ENCODE measurements at places on chromosomes 5 and 9.

DNA sequence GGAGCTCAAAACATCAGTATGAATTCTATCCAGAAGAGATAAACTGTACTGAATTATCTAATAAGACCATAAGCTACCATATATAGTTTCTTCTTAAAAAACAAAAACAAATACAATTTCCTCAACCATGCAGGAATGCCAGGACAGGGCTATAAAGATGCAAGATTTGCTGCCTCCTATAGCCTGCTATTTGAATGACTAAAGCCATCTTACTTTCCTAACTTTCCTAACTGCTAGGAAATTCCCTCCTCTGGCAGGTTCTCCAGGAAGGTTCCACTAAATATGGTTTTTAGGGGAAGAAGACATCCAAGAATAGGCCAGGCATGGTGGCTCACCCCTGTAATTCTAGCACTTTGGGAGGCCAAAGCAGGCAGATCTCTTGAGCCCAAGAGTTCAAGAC is 15.1 kb downstream of the KIF27 start:
- no peak for DNase-seq

DNA sequence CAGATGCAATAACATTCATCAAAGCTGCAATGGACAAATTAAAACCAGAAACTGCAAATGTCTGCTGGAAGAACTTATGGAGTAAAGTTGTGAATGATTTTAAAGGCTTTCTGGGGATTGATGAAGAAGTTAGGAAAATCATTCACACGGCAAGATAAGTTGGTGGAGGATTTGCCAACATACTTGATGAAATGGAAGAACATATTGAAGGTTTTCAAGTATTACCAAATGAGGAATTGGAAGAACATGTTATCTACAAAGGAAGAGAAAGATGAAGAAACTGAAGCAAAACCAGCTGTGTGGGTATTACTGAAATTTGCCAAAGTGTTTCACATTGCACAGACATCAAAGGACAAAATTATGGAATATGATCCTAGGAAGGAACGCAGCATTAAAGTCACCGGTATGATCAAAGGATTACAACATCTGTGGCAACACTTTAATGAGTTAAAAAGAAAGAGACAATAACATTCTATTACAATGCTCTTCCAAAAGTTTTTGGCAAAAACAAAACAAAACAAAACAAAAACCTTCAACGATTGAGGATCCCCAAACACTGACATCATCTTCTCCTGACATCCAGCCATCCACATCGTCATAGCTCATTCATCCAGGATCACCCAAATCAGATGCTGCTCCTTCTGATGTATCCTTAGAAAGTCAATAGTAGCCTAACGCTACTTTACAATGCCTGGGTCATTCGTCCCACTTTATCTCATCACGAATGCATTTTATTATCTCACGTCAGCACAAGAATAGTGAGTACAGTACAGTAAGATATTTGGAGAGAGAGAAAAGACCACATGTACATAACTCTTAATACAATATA is 61.3 kb upstream of the SMC5 start:
- DNase-seq: no peak

GRCh38 chr9:26891726-26892125 is 876 bp downstream of the CAAP1 start:
- DNase-seq: no peak

- no peak for DNase-seq
Measured at GRCh38 chr9:5838884-5839571, 6.1 kb upstream of the ERMP1 start.
